SJCRH30 (cell line): ENCODE measurements at places on chromosomes 2 and 18.

DNA sequence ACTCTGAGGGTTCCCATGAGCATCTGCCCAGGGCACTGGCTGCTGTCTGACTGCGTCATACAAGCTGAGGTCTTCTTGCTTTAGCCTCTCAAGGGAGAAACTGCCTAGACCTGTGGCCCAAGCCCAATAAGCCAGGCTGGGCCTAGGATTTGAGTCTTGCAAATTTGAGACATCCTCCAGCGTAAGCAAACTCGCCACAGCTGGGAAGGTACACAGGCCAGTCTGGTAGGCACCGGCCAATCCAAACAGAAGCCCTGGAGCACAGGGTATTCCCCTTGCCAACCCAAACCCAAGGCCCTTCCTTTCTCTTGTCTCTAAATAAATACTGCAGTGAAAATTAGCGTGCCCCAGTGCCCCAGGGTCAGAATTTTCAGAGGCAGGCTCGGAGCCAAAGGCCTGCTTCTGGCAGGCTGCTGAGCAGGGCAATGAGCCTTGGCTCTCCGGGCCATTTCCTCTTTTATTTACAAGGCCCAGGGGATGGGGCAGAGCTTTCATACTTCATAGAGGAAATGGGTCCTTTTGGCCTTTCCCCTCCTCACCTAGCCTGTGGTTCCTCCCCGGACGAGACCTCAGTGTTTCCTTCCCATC lies 33.3 kb downstream of the POLR1A start:
- DNase-seq, result peak; percentile 38

DNA sequence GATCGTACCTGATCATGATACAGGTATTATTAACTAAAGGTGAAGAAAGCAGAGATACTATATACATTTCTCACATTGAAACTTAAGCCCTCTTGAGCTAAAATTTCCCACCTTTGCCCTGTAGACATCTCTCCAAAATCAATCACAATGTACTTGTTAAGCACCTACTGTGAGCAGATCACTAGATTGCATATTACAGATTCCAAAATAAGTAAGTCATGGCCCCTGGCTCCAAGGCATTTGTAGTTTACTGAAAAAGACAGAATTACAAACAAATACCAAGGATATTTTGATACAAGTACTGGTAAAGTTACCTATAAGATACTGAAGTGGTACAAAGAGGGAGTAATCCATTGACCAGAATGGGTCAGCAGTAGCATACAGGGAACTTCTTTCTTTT lies 455.3 kb downstream of the STK39 start:
- DNase-seq, result no peak

DNA sequence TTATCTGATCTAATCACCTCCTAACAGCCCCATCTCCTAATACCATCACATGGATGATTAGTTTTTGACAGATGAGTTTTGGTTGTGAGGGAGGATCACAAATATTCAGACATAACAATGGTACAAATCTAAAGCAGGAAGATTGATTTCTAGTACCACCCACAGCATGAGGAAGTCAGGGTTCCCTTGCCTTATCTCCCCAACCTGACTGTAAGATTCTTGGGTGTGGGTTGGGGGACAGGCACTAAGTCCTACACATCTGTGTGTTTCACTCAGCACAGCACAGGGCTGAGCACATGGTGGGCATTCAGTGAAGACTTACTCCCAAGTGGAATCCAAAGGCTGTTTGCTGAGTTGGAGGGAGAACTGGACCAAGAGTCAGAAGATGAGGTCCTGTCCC lies 93.8 kb upstream of the CXCR4 start:
- no peak for DNase-seq

DNA sequence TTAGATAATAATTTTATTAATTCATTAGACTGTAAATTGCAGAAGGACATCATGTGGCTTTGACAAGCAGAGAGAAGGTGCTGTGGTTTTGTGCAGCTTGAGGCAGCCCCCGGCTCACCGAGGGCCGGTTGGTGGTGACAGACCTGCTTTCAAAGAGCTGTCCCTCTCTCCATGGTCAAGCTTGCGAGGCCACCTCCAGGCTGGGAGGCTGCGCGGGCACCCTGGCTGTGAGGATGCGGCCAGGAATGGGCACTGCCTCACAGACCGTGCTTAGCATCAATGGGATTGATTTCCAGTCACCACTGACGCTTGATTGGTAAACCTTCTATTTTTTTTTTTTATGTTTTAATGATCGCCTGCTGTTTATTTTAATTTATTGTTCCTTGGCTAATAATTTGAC lies 690.9 kb downstream of the GALR1 start:
- no peak for DNase-seq

DNA sequence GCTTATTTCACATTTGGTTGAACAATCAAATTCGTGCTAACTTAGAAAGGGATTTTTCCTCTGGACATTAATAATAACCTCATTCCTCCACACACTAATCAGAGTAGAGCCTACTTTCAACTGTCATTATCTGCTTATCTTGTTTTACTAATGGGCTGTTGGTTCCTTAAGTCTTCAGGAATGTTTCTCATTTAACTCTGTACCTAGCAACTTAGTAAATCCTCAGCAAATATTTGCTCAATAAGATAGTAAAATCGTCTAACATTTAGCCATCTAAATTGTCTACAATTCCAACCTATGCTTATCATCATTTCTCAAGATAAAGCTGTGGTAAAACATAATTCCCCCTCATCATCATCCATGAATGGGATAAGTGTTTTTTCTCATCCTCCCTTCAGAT lies 98.1 kb downstream of the CDH2 start:
- DNase-seq, result no peak

GRCh38 chr18:31486165-31486564 lies 11.8 kb upstream of the DSG2 start:
- no peak for DNase-seq
